Stimulated activated CD8-positive, alpha-beta memory T cell treated with anti-CD3 and anti-CD28 coated beads, Interleukin-4, amount 100 ng/mL, for 48 hours (primary cell): ENCODE measurements at places on chromosomes 1 and 21.

DNA sequence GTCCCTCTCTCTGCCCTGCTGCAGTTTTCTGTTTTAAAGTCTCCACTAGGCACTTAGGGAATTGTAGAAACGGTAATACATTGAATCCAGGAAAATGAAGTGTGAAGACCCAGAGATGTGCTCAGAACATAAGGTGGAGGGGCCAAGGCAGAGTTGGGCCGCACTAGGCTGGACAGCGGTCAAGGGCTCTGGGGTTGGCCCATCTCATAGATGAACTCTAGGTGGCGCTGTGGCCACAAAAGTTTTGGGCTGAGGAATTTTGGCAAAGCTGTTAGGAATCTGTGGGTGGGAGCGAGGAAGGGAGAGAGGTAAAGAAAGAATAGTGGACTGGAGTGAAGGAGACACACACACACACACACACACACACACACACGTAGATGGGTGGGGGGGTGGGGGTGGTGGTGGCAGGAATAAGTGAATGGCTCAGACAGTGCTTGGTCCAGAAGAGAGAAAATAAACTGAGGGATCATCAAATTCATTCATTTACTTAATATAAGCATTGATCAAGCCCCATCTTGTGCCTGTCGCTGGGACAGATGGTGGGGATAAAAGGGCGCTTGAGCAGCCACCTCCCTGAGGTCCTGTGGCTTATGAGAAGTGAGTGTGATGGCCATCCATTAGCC lies 258.5 kb downstream of the TRABD2B start:
- DNase-seq: peak; percentile 30

- no peak for DNase-seq
These were observed 191.4 kb downstream of the DAB1 start for GRCh38 chr1:57232500-57232899.

DNA sequence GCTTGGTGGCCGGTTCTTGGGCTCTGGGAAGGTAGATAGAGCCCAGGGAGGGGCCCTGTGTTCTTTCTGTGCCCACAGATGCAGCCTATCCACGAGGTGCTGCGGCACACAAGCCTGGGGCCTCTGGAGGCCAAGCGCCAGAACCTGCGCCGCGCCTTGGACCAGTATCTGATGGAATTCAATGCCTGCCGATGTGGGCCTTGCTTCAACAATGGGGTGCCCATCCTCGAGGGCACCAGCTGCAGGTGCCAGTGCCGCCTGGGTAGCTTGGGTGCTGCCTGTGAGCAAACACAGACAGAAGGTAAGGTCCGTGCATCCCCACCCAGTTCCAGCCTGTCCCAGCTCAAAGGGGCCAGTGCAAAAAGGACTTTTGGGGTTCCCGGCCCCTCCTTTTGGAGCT lies 53.5 kb downstream of the C8B start:
- no peak for DNase-seq

GRCh38 chr1:24864370-24864777 lies 65.7 kb downstream of the RUNX3 start:
- DNase-seq: no peak

DNA sequence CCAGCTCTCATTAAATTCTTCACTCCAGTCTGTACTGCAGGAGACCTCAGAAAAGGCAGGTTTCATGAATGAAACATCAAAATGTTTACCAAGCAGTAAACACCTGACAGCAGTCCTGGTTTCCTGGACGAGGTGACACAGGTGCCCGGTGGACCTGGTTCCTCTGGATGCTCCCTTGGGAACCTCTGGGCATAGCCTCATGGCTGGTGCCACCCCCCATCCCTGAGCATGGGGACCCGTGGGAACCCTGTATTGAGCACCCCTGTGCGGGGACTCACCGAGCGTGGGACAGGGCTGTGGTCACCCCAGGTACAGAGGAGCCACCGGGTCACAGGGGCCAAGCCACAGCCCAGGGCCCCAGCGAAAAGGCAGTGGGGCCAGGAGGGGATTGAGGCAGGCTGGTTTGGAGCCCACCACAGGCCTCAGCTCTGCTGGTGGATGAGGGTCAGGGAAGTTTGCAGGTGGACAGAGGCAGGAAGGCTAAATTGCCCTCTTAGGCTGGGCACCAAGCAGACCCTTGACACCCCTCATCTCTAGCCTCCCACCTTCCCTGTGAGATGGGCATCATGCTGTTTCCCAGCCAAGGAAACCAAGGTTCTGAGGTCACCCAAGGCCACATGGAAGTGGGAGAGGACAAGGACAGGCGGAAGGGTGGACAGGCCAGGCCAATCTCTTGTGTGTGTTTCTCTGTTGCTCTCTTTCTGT lies 158.4 kb downstream of the PTPRU start:
- no peak for DNase-seq

- DNase-seq: no peak
These were observed 181.1 kb downstream of the CAMTA1 start for GRCh38 chr1:6966326-6966725.
